ENCODE measurements at places on chromosomes 7 and 10.
A peak's percentile ranks its signal among the peaks of the same experiment; 100 is the strongest.

GRCh38 chr7:17651863-17652385, 288.4 kb downstream of the SNX13 start:
- DNase-seq = peak; percentile 91

DNA sequence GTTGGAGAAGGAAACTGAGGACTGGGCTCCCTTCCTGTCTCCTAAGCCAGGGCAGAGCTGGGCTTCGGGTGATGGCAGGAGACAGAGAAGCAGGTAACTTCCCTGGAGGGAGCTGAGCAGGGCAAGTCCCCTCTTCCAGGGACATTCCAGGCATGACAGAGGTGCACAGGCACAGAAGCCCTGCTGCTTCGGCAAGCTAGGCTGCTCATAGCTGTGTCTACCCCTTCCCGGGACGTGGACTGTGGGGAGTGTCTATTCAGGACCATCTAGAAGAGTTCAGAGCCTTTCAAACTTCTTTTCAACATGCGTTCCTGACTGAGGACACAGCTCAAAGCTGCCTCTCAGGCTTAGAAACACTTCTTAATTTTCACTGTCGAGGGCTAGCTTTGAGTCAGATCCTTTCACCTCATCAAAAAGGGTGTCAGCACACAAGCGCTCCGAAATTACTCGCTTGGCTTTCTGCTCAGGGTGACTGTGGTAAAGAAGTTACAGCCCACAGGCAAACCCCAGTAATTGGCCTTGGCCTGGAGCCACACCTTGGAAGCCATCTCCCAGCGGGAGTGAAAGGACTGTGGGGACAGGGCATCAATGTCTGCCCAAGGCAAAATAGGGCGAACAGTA, 63.7 kb upstream of the STEAP1B start:
- peak; percentile 62 for DNase-seq

DNA sequence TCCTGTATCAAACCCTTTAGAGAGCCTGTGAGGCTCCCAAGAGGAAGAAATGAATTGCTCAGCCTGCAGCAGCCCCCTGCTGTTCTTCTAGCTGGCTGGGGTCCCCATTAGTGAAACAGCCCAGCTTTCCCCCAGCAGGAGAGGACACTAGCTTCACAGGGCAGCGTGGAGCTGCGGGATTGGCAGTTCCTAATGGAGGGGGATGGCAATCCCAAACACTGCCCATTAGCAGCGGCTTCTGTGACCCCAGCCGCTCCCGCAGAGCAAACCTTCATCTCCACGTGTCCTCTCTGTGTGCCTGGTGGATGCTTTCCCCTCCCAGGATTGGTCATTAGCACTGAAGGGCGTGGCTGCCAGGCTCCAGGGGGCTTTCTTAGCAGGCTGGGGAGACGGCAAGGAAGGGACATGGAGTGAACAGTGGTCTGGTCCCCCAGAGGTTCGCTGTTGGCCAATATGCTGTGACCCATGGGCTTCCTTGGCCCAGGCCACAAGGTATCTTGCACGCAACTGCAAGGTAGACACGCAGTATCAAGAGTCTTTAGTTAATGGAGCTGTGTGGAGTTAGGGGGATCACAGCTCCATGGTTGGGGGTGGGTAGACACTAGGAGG, 322.5 kb upstream of the ZMIZ1 start:
- DNase-seq = no peak

DNA sequence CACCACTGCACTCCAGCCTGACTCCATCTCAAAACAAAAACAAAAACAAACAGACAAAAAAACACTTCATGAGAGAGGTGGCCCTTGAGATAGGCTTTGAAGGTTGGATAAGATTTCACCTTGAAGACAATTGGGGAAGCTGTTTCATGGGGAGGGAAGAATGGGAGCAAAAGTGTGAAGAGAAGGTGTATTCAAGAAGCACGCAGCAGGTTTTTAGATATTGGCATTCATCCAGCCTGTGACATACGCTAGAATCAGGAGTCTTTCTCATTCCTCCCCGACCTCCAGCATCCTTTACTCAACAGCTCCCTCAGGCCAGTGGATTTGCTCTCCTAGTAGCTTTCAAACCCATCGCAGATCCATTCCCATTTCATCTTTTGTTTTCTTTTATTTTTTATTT, 116.3 kb upstream of the FAM171A1 start:
- no peak for DNase-seq

- no peak for DNase-seq
These were observed 125.6 kb upstream of the FAM20C start for GRCh38 chr7:66741-67140.

DNA sequence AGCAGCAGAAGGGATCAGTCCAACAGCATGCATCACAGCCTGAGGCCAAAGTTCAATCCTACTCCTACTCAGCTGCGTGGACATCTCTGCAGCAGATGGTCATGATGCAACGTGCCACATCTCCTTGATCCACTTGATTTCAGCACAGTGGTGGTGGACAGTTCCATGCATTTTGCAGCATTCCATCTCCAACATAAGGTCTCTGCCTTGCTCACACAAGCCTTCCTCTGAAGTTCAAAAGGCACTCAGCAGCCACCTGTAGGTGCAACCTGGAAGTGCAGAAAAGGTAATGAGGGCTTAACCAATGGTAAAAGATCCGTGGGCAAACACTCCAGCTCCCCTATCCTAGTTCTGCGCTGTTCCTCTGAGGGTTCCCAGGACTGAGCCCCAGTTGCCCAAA, 57.5 kb upstream of the CHCHD3 start:
- DNase-seq = peak; percentile 35

DNA sequence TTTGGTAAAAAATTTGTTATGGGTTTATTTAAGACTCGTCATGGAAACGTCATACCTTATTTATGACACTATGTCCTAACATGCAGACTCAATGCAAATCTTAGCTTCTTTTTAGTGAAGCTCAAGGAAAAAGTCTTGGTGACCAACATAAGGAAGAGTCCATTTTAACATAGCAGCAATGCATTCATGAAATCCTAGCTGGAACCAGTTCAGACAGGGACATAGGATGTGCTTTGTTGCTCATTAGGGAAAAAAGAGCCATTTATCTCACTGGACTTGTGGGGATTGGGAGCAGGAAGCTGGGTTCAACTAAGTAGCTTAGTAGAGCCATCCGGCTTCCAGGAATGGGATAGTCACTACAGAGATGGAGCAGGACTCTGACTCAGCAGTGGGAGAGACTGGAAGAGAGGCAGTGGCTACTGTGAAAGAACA, 100.7 kb upstream of the DKK1 start:
- peak; percentile 27 for DNase-seq

GRCh38 chr10:79250259-79250658, 97.0 kb upstream of the PPIF start:
- DNase-seq = no peak

DNA sequence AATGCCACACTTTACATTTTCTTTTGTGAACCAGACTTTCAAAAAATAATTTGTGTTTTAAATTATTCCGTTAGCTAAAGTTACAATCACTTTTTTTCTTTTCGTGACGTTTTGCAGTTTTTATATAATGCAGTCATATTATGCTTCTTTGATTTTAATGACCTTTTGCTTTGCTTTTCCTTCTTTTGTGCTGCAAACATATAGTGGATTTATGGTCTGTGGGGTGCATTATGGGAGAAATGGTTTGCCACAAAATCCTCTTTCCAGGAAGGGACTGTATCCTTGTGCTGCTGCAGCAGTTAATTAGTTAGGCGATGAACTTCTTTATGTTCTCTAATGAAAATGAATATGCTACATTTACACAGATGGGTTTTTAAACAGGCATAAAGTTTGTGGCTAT, 117.4 kb downstream of the MAPK8 start:
- DNase-seq = no peak

- peak; percentile 68 for DNase-seq
These were observed 7.5 kb downstream of the RABGEF1 start for GRCh38 chr7:66747881-66748511.

GRCh38 chr7:22393913-22394729, 37.2 kb upstream of the RAPGEF5 start:
- DNase-seq = peak; percentile 14

DNA sequence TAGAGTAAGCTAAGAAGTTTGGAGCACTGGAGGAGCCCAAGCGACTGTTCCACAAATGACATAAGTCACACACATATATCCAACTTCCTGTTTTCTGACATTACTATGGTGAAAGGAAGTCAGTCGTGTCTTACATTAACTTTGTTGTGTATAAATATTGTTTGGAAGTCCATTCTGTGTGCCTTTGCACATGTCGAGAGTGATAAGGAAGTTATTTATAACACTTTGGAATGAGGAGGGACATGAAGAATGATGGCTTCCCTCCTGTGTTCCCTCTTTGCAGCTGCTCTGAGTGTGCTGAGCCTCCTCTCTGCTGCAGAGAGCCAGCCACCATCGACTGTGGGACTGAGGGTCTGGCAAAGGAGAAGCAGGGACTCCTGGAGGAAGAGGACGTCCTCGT, 40.4 kb upstream of the MGMT start:
- no peak for DNase-seq

DNA sequence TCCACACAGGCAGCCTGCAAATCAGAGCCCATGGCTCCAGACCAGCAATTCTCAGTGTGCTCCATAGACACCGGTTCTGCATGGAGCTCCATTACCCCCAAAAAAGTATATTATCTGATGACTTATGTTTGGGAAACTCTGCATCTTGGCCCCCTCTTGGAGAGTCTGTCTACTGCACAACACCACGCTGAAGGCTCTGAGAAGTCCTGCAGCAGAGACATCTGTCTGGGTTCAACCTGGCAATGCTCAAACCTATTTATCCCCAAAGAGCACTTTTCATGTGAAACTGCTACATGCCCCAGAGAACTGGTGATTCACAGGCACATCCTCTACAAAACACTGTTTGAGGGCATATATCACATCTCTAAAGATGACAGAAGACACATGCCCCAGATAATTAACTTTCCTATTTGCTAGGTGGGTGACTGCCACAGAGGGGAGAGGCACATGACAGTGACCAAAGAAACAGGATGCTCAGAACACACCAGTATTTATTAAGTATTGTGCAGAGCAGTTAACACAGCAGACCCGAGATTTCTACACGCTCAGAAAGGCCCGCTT, 83.8 kb downstream of the DLG5 start:
- DNase-seq = no peak

GRCh38 chr7:131147604-131148003, 180.1 kb upstream of the MKLN1 start:
- no peak for DNase-seq

DNA sequence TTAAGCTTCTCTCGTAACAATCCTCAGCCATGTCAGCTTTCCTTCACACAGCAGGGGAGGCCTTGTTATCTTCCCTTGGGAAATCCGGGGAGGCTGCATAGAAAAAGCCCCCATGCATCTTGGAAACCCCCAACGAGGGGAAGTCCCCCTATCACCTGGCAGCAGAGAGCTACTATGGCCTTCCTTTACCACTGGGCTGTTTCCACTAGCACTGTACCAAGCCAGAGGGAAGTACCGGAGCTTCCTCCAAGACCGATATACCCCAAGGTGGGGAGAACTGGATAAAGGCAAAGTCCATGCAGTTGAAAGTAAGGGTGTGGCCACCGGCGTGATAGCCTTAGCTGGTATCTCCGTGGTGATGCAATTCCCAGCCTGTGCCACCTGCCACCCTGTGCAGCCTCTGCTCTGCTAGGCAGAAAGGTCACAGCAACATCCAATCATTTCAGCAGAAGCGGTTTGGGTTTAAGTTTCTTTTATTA, 4.4 kb upstream of the CLIP2 start:
- DNase-seq = no peak

DNA sequence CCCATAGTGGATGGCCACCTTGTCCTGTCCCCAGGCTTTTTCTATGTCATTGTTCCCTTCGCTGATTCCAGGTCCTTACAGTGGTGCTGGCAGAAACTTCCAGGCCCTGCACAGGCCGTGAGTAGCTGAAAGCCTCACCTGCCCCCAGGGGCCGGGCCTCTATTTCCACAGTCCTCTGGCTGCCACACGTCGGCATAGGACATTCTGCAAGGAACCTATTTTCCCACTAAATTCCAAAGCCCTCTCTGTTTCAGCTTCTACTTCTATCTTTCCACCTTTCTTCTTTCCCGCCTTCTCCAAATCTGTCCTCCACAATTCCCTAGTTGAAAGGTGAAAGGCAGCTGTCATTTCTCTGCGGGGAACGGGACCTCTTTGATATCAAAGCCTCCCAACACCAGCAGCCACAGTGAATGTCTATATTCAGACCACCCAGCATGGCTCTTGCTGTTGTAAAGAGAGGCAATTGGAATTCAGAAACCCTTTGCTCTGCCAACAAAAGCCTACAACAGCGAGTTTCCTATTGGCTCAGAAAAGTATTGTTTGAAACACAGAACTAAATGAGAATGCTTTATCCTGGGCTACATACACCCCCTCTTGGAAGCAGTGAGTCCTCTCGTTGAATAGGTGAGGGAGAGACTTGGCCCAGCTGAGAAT, 607.7 kb downstream of the GALNT17 start:
- DNase-seq = no peak

- DNase-seq = no peak
These were observed at the start of gene GPER1 for GRCh38 chr7:1087952-1088920. GPER1 (plus strand) TSS chr7:1088113; CDS start chr7:1091729, 3,616 bp downstream.

- DNase-seq = peak; percentile 30
These were observed at the start of gene ADAP1 for GRCh38 chr7:954330-955238. ADAP1 (minus strand) TSS chr7:954680; CDS start chr7:954477, 203 bp downstream.

GRCh38 chr10:97820096-97820704, 29.4 kb upstream of the GOLGA7B start:
- DNase-seq = no peak

- DNase-seq = no peak
These were observed 333.5 kb downstream of the GPR158 start for GRCh38 chr10:25508112-25508815.

DNA sequence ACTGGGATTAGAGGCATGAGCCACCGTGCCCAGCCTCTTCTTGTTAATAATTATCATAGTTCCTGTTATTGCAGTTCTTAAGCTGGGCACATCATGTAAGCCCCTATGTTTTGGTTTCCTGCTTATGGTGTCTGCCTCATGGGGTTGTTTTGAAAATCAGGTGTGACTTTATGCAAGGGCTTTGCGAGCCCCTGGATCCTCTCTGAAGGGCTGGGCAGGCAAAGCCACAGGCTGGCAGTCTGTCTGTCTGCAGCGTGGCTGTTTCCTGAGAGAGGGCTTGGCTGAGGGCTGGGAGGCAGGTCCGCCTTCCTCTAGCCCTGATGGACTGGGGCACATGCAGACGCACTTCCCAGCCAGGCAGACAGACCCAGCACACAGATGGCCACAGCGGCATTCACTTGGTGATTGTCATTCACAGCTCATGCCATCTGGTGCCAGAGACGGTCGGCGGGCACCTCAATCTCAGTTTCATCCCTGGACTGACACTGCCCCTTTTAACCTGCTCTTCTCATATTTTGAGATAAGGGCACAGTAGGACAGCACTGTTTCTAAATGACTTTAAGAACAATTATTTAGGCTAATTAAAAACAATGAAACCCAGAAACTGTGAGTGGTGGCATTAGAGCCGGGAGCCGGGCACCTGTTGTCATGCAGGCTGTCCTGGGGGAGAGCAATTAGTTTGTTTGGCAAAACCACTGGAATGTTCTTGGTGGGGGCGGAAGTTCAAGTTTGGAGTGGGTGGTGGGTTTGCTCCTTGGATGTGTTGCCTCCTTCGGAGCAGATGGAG, 35.5 kb downstream of the RBM20 start:
- DNase-seq = no peak

- DNase-seq = peak; percentile 32
These were observed 157.3 kb downstream of the CTTNBP2 start for GRCh38 chr7:117715784-117716445.

GRCh38 chr7:75591467-75592255, 99.5 kb downstream of the SPDYE5 start:
- no peak for DNase-seq

- no peak for DNase-seq
These were observed 33.9 kb downstream of the TSPAN14 start for GRCh38 chr10:80487791-80488538.

Measured in astrocyte (in vitro differentiated cells and primary cell).